Stimulated activated CD8-positive, alpha-beta memory T cell treated with anti-CD3 and anti-CD28 coated beads, Interleukin-4, amount 100 ng/mL, for 1 hour (primary cell): ENCODE measurements at places on chromosomes 16 and 17.
A peak's percentile ranks its signal among the peaks of the same experiment; 100 is the strongest.

DNA sequence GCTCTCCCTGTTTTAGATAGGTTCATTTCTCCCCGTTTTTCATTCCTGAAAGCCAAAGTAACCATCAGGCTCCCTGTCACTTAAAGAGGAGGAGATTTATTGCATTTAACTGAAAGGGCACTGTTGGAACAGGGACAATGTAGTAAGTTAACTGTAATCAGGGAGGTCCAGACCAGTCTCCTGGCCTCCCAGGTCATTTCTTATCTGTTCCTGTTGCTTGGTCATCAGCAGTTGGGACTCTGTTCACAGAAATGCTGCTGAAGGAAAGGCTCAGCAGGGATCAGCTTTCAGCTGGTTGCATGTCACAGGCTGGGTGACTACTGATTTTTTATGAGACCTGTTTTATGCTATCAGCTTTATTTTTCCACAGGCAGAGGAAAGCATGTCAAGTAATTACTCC lies 622.6 kb upstream of the GOT2 start:
- no peak for DNase-seq

DNA sequence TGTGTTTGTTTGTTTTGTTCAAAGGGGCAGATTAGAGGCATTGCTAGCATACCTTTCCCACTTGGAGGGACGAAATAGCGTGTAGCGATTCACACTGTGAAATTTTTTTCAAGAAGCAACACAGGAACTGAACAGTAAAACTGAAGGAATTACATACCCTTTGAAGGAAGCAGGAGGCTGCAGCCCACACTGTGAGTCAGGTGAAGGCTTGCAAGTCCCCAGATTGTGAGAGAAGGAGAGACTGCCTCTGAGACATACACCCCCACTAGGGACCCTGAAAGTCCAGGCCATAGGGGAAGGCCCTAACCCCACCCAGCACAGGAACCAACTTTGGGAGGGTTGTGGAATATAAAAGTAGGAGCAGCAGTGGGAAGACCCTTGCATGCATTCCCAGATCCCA lies 69.6 kb upstream of the HS3ST3A1 start:
- no peak for DNase-seq

DNA sequence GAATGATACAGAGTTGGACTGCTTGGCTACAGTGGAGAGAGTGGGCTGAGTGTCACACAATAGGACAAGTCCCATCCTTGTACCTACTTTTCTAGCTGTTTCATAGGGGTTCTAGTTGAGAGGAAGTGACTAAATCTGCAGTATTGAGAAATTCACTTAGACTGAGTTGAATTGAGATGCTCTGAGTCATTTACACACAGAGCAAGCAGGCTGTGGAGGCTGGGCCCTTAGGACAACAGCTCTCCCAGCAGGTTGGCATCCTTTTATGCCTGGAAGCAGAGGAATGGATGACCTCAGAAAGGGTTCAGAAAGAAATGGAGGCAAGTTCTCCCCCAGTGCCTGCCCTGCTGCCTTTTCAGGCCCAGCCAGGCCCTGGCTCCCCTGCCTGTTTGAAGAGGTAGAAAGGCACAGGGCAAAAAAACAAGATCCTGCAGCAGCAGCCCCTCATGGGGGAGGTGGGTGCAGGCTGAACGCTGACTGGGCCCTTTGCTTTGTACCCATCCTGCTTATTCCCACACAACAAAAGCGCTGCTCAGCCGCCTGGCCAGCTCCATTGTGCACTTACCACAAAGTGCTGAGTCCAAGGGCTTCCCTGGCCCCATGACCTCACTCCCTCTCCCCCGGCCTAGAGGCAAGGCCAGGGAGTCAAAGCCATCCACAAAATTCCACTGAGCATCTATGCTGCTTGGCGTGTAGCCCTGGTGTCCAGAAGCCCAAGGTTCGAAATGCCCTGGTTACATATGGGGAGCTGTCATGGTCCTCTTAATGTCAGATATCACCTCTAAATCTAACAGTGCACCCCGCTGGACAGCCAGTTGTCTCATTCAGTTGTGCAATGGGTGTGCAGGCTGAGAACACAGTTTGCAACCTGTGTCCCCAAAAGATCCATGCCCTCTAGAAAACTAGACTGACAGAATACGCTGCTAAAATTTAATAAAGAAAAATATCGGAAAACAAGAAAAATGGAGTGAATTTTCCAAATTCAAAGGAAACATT lies 5.4 kb upstream of the CRYBA1 start:
- no peak for DNase-seq

DNA sequence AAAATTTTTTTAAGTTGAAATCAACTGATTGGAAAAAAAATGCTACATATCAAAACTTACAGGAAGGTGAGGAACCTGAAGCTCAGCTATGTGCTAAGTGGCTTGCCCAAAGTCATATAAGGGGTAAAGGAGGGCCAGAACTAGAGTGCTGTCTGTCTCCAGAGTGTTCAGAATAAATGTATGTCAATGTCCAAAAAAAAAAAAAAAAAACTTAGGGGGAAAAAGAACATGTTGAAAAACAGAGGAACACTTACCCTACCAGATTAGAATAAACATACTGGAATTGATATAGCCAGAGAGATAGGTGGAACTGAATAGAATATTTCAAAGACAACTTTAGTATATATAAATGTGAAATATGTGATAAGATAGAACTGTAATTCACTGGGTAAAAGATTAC lies 11.5 kb downstream of the DCAF7 start:
- no peak for DNase-seq

DNA sequence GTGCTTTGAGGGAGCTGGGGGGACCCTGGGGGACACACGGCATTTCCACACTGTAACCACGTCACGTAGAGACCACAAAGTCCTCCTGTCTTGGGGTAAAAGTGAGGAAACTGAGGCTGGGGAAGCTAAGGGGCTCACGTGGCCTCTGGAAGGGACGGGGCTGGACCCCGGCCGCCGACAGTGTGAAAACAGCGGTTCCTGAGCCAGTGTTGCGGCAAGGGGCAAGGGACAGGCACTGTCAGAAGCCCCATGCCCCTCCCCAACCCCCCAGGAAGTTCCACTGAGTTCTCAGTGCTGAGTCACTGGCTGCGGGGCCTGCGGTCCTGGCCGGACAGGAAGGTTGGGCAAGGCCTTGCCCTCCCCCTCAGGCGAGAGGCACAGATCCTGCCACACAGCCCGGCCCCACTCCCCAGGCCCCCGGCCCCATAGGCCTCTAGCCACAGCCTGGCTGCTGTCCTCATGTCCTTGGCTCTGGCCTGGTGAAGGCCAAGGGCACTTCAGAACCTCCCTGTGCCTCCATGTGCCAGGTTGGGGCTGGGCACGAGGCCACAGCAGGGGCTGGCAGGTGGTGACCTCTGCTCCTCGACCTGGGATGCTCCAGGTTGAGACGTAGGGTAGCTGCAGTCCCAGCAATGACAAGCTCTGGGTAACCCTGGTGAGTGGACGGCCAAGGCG lies 5.0 kb upstream of the CCDC57 start:
- DNase-seq: no peak

GRCh38 chr16:56281249-56281805 lies 90.0 kb downstream of the GNAO1 start:
- DNase-seq: no peak

DNA sequence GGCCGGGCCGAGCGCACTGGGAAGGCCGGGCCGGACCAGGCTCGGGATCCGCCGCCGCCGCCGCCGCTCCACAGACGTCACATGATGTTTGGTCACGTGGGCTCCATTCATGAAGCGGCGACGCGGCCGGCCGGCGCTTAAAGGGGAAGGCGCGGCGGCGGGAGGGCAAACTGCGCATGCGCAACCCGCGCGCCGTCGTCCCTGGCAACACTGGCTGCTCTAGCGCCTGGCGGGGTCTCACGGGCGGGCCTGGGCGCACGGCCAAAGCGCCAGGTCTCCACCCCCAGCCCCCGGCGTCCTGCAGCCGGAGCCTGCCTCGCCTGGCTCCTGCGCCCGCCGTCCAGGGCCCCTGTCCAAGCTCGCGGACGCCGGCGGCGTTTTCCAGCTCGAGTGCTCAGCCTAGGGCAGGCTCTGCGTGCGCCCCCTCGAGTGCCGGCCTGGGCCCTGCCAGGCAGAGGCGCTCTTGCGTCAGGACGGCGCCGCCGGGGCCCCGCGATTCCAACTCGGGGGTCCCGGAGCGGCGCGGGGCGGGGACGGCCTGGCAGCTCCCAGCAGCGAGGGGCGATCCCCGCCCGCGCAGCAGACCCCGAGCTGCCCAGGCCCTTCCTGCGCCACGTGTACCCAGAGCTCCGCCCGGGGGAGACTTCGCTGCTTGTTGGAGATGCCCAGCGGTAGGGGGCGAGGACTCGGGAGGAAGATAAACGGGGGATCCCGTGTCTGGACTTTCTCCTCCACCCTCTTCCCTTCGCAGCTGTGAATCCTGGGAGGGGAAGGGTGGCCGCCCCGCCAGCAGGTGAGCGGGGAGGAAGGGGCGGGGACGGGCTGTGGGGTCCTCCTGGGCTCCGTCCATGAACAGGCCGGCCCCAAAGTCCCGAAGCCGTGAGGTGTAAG lies at the start of gene MAFG:
TSS of gene MAFG (minus strand) at position 83 of the 891 bp plus-strand sequence. CDS start 4,550 bp downstream, outside the sequence.
- peak; percentile 79 for DNase-seq

DNA sequence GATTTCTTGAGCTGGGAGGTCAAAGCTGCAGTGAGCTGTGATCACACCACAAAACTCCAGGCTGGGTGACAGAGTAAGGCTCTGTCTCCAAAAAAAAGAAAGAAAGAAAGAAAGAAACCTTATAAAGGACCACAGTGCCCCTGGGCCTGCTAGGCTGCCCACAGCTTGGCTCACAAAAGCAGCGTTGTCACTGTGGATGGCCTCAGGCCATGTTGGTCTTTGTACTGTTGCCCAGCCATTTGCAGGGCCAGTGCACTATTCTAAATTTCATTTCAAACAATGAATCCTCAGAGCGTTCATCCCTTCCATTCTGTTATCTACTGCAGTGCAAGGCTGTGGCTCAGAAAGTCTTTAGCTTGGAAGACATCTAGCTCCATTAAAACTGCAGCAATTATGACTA lies 208.4 kb downstream of the SLC39A11 start:
- no peak for DNase-seq

DNA sequence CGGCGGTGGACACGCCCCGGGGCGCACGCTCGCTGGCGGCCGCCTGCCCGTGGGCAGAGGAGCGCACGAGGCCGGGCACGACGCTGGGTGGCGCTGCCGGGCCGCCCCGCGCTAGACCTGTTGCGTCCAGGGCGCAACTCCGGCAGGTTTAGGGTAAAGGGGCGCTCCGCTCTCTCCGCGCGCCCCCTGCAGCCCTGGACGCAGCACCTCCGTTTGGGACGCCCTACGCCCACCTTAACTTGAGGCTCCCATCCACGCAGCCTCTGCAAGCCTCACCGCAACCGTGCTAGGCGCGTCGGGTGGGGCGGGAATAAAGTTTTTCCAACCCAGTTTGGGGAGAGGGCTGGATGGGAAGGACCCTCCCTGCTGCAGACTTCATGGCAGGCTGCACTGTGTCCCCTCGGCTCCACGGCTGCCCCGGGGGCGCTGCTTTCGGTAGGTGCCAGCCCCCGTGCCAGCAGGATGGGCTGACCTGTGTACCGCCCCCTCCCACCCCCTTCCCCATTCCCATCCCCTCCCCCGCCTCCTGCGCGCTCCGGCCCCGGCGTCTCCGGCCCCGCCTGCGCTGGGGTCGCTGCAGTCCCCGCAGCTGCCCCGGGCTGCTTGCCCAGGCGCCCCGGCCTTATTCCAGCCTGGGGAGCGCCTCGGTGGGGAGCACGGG lies at the start of gene SYT17:
TSS of gene SYT17 (plus strand) at position 531 of the 661 bp plus-strand sequence. CDS start 407 bp downstream, outside the sequence.
- DNase-seq: no peak

- no peak for DNase-seq
Measured at GRCh38 chr17:10802496-10803284, 1.2 kb downstream of the TMEM238L start.

DNA sequence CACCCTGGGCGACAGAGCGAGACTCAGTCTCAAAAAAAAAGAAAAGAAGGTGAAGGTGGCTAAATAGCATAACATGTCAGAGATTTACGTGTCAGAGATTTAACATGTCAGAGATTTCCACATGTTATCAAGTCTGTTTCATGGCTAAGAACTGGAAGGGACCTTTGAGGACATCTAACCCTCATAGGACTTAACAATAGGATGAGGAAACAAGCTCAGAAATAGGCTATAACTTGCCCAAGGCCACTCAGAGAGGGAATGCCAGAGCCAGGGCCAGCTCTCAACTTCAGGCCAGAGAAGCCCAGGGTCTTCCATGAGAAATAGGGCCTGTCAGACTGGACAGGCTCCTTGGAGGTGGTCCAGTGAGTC lies 26.8 kb upstream of the ZNF629 start:
- DNase-seq: no peak

GRCh38 chr17:64327201-64327930 lies 63.3 kb downstream of the PECAM1 start:
- no peak for DNase-seq

- no peak for DNase-seq
Measured at GRCh38 chr17:55305321-55306087, 40.7 kb downstream of the HLF start.

- no peak for DNase-seq
Measured at GRCh38 chr17:68398691-68399637, 58.3 kb downstream of the WIPI1 start.

- DNase-seq: no peak
Measured at GRCh38 chr17:36470499-36470898, 16.0 kb upstream of the ZNHIT3 start.

GRCh38 chr16:79334127-79334526 lies 266.4 kb downstream of the MAF start:
- no peak for DNase-seq

DNA sequence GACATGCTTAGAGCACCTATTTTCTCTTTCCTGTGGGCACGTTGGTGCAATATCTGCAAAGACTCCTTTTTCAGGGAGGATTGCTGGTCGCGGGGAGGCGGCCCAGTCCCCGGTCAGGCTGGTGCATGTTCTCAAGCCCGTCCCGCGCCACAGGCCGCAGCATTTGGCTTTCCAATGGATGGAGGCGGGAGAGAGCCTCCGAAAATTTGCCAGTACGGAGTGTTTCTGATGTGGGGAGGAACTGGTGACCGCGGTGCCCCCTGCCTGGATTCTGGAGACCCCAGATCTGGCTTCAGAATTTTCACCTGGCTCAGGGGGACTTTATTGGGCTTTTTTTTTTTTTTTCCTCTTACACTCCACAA lies 2.3 kb downstream of the CMIP start:
- no peak for DNase-seq

- no peak for DNase-seq
Measured at GRCh38 chr16:47072158-47072557, 71.6 kb downstream of the NETO2 start.

DNA sequence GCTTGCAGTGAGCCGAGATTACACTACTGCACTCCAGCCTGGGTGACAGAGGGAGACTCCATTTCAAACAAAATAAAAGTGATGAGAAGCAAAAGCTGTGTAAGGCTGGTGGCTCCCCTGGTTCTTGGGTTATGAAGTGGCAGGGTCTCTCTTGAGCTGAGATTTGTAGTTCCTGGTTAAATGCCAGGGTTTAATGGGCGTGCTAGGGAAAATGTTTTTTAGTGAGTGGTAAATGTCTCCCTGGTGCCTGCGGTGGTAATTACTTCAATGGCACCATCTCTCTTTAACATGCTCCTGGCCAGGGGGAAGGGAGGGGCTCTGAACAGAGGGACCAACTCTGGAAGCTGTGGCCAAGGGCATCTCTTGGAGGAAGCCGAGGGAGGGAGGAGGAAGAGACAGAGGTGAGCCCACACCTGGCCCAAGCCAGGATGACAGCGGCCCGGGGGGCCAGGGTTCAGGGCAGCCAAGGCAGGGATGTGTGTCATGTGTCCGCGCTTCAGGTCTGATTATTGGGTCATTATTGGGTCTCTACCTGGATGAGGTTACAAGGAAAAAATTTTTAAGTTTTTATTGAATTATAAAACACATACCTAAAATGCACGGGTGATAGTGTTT lies 17.8 kb upstream of the RPL38 start:
- DNase-seq: no peak

GRCh38 chr17:49748223-49748622 lies 15.7 kb downstream of the FAM117A start:
- DNase-seq: no peak
